ENCODE measurements at places on chromosomes 2 and 18.

GRCh38 chr2:225334514-225334913 lies 65.0 kb upstream of the NYAP2 start:
- DNase-seq = no peak

- DNase-seq = no peak
Measured at GRCh38 chr2:223396993-223397392, 205.2 kb downstream of the SCG2 start.

DNA sequence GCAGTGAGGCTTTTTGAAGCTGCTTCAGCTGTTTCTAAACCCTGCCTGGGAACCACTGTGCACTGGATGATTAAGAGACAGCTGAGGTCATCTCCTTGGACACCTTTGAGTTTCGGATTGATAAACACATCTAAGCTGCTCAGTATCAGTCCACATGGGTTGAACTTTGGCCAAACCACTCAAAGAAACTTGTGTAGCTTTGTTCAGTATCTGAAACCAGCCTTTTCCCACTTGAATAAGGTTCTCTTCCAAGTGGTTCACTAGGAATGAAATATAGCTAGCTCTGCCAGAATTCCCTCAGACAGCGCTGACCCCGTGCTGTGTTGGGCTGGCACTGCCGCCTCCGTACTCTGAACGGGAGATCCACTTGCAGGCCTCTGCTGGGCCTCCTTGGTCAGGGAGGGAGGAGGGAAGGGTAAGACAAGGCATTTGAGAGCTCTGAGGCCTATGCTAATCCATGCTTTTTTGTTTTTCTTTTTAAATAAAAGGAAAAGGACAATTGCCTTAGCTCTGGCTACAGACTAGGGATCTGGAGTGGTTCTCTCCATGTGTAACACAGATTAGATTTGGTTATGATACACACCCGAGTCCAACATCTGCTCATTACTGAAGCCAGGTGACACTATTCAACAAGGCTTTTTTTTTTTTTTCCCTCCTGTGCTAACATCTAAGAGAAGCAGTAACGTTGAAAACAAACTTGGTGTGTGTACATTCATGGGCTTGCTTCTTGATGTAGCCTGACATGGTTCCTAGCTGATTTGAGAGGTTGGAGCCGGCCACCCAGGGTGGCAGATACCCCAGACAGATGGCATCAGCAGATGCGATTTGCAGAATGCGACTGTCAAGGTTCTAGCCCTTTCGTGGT lies 67.7 kb downstream of the NCK2 start:
- DNase-seq = peak; percentile 85

- DNase-seq = peak; percentile 77
Measured at GRCh38 chr18:23237524-23238151, 102.4 kb downstream of the CABLES1 start.

DNA sequence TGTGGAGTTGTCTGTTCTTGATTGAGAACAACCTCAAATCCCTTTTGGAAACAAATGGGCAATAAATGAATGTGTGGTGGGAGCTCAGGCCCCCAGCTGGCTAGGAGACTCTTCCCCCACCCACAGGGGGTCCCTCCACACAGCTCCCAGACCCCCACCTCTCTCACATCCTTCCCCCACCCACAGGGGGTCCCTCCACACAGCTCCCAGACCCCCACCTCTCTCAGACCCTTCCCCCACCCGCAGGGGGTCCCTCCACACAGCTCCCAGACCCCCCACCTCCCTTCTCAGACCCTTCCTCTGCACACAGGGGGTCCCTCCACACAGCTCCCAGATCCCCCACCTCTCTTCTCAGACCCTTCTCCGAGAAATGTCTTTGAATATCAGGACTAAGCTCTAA lies 79.0 kb upstream of the CTDP1 start:
- DNase-seq = no peak

DNA sequence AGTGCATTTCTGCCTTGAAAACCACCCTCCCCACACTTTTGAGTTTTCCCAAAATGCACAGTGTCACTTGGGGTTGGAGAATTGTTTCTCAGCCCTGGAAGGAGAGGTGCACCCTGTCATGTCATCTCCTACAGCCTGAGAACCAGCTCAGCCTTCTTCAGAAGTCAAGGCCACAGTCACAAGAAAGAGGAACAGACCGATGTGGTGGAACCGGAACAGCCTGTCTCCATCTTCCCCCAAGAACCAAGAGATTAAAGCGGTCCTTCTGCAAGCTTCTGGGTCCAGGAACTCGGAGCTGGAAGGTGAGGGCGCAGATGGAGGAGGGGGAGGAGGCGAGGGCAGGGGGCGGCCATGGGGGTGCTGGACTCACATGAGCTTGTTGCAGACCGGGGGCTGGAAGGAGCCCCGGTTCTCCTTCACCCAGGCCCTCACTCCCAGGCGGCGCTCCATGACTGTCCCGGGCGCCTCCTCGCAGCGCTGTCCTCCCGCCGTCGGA lies 248 bp downstream of the HAAO start:
- no peak for DNase-seq

GRCh38 chr18:80191264-80191663 lies 56.0 kb downstream of the PARD6G start:
- no peak for DNase-seq

GRCh38 chr2:218517434-218518206 lies 50.5 kb downstream of the USP37 start:
- DNase-seq = peak; percentile 46

DNA sequence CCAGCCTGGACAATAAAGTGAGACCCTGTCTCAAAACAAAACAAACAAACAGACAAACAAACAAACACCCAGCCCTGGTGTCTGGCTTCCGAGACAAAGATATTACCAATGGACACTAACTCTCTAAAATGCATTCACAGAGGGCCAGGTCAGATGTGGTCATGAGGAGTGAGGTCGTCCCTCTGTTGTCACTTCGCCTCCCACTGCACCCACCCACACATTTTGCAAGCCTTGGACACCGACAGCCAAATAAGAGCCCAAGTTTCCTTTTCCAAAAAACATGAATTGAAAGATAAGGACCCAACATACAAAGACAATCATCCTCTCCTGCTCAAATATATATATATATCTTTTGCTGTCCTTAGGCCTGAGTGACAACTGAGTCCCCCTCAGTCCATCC lies 319.9 kb downstream of the TSN start:
- no peak for DNase-seq

- DNase-seq = no peak
Measured at GRCh38 chr2:215000721-215001120, 137.7 kb downstream of the ABCA12 start.

DNA sequence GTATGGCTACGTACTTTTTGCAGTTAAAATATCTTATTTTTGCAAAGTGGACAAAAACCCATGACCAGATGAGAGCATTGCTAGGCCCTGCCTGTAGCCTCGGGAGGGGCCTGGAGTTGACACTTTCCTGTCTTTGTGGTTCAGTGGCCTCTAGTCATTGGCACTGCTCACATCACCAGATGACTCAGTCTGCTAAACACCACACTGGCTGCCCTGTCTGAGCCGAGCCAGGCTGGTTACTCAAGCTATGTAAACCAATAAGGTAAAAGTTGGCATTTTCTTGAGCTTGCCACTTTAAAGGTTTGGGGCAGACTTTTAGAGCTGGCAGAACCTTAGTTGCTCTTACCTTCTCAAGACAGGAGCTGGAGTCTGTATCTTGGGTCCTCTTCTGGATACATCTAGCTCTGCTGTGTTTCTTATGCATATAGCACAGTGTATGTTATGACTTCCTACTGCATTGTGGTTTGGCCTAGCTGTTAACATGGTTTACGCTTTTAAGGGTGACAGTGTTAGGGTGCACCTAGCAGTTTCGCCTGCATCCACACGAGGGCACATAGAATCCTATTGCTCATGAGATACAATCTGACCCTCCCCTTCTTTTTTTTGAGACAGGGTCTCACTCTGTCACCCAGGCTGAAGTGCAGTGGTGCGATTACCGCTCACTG lies 76.4 kb downstream of the AP1S3 start:
- peak; percentile 22 for DNase-seq

- DNase-seq = no peak
Measured at GRCh38 chr2:49296107-49296867, 142.0 kb upstream of the FSHR start.

GRCh38 chr2:193482557-193482956 lies 1287.8 kb upstream of the TMEFF2 start:
- peak; percentile 18 for DNase-seq

GRCh38 chr2:26566081-26566375 lies 75.1 kb downstream of the CIB4 start:
- DNase-seq = no peak

DNA sequence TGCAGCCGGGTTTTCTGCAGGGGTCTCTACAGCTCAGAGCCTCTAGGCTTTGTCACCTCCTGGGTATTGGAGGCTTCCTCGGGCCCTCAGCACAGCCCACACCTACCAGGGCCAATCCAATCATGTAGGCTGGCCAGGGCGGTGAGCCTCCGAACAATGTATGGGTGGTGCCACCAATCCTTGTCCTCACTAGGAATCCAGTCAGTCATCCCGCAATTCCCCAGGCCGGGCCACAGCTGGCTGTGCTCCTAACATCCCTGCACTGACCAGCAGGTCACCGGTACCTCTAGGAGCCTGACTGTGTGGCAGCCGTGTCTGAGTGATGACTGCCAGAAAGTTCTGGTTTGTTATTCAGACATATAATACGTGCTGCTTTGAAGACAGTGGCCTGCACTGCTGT lies 129.4 kb downstream of the SH3RF3 start:
- DNase-seq = no peak

- DNase-seq = no peak
Measured at GRCh38 chr18:6724331-6724730, 5.2 kb upstream of the ARHGAP28 start.

DNA sequence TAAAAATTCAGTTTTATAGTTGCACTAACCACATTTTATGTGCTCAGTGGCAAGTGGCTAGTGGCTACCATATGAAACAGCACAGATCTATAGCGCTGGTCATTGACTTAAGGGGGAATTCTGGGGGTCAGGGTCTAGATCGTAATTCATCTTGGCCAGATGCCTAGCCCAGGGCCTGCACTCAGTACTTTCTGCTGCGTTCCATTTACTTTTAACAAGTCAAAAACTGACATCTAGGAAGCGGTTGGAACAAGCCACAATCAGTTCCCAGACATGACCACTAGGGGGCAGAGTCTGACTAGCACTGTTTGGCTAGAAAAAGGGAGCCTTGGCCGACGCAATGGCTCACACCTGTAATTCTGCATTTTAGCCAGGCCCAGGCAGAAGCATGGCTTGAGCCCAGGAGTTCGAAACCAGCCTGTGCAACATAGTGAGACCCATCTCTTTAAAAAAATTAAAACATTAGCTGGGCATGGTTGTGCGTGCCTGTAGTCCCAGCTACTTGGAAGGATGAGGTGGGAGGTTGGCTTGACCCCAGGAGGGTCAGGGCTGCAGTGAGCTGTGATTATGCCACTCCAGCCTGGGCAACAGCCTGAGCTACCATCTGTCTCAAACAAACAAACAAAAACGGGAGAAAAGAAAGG lies 9.0 kb upstream of the TMBIM1 start:
- DNase-seq = peak; percentile 76

- DNase-seq = no peak
Measured at GRCh38 chr18:48049757-48050156, 119.3 kb upstream of the SMAD2 start.

DNA sequence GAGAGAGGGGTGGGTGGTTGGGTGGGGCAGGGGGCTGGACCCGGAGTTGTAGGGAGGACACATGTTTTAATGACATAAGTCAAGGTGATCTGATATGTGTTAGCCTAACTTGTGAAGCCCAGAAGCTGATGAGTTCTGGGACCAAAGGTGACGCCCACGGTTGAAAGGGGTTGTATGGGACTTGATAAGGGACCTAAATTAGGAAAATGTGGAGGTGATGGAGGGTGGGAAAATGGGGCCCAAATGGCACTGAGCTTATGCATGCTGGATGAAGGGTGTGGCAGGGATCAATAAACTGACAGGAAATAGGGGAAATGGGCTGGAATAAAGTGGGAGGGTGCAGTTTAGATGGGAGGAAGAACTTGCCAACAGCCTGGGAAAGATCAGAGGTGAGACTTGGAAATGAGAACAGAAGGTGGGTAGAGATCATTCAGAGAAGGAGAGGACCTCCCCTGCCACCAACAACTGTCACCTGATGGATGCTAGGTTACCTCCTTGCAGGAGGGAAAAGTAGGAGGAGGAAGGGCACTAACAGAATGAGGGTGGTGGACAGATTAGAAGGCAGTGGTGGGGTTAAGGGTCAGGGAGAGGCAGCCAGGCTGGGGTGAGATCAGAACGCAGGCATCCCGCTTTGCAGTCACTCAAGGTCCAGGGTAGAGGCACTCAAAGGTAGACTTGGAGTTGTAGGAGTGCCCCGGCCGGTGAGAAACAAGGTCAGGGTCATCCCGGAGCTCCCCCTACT lies 15.3 kb downstream of the WNT10A start:
- DNase-seq = no peak

DNA sequence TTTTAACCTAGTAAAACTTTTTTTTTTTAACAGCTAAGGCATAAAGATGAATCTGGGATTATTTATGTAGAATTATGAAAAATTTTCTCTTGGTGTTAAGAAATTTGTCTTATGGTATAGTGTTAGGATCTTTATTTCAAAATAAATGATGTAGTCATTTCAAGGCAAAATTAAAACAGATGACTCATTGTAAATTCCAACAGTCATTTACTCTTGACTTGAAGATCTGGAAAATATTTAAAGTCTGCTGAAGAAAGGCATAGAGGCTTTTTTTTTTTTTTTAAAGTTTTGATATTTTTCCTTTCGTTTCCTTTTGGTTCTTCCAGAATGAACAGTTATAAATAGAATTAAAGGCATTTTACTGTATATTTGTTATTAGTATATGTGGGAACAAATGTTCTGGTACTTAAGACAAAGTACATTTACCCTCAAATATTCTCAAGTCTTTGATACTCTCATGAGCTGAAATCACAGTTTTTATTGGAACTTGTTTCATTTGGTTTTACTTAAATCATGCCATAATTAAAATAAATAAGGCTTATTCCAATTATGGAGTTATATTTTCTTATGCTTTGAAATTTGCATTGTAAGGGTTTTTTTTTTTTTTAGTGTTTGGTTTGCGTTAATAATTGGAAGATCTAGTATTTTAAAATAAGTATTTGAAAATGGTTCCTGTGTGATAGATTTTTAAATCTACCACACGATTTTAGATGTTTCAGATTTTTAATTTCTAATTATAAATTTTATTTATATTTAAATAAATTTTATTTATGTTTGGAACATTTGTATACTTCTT lies 29.9 kb downstream of the GLS start:
- no peak for DNase-seq
